ENCODE measurements at places on chromosomes 1 and 21.

DNA sequence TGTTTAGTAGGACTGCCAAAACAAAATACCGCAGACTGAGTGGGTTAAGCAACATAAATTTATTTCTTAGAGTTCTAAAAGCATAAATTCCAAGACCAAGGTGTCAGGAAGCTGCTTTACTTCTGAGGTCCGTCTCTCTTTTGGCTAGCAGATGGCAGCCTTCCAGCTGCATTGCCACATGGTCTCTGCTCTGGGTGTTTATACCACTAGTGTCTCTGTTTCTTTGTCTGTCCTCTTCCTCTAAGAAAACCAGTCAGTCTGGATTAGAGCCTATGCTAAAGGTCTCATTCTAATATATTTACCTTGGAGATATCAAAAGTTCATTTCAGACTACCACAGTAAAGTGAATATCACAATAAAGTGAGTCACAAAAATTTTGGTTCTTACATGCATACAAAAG is 519.8 kb downstream of the COL11A1 start:
- no peak for DNase-seq

GRCh38 chr1:42933060-42933586 is 25.5 kb downstream of the SLC2A1 start:
- DNase-seq = no peak

- no peak for DNase-seq
These were observed 13.8 kb downstream of the RNU5D-1 start for GRCh38 chr1:44717156-44717555.

GRCh38 chr1:51224255-51224654 is 11.8 kb upstream of the RNF11 start:
- no peak for DNase-seq

DNA sequence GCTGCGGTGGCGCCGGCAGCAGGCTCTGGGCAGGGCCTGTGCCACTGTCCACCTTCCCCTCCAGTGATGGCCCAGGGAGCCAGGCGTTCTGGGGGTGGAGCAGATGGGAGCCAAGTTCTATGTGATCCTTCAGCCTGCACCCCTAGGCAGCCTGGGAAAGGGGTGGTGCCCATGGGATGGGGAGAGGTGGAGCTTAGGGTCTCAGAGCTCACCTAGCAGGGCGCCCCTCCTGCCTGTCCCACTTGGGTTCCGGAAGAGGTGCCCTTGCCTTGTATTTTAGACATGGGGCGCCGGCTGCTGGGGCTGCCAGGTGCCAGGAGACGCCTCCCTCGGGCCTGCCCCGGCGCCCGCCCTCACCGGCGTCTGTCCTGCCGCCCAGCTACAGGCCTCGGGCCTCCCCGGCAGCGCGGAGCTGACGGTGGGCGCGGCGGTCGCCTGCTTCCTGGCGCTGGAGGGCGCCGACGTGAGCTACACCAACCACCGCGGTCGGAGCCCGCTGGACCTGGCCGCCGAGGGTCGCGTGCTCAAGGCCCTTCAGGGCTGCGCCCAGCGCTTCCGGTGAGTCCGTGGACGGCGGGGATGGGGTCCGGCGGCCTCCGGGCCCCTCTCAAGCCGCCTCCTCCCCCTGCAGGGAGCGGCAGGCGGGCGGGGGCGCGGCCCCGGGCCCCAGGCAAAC is 3.1 kb upstream of the MMP23B start:
- peak; percentile 59 for DNase-seq

DNA sequence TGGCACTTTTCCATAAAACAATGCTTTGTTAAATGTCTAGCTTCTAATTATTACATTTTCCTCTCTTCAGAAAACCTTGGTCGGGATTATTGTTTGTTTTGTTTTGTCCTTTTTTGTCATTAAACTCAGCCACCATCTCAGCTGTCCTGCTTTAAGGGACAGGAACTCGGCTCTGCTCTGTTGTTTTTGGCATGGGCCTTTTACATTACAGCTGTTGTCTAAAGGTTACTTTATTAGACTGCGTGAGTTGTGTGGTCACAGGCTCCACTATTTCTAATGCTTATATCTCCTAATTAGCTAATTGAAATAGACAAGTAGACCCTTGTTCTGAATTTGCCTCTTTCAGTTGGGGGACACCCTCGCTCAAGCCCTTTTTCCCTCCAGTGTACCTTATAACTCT is 1.6 kb downstream of the PALMD start:
- no peak for DNase-seq

DNA sequence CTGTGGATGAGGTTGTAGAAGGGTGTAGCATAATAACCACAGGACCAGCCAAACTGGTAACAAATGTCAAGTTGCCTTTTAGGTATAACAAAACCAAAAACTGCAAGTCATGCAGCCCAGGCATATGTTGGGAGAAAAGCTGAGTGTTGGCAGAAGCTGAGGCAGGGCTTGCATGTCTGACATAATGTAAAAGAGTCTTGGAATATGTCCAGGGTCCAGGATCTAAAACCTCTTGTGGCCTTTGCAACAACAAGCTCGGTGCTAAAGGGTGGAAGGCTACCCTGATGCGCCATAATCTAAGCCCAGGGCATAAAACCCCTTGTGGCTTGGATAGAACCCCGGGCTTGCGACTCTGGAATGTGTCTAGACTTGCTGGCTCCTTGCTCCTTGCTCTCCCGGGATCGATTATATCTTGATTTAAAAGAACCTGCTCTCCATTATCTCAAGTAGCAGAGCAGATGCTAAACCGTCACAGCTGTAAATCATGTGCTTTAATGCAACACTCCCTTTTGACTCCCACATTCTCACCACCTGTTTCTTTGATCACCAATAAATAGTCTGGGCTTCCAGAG is 26.5 kb upstream of the SLC35A3 start:
- DNase-seq = no peak
